Hypothalamus (tissue), 51 donors: ENCODE measurements at places on chromosomes 11 and 22.

- no peak for DNase-seq
These were observed 93.0 kb downstream of the MPPED1 start for GRCh38 chr22:43504666-43505261.

- no peak for DNase-seq
These were observed at the start of gene FOLH1 for GRCh38 chr11:49208006-49208721. Gene FOLH1, minus strand, starts transcription at chr11:49208602. Its CDS starts 193 bp downstream, at chr11:49208409.

DNA sequence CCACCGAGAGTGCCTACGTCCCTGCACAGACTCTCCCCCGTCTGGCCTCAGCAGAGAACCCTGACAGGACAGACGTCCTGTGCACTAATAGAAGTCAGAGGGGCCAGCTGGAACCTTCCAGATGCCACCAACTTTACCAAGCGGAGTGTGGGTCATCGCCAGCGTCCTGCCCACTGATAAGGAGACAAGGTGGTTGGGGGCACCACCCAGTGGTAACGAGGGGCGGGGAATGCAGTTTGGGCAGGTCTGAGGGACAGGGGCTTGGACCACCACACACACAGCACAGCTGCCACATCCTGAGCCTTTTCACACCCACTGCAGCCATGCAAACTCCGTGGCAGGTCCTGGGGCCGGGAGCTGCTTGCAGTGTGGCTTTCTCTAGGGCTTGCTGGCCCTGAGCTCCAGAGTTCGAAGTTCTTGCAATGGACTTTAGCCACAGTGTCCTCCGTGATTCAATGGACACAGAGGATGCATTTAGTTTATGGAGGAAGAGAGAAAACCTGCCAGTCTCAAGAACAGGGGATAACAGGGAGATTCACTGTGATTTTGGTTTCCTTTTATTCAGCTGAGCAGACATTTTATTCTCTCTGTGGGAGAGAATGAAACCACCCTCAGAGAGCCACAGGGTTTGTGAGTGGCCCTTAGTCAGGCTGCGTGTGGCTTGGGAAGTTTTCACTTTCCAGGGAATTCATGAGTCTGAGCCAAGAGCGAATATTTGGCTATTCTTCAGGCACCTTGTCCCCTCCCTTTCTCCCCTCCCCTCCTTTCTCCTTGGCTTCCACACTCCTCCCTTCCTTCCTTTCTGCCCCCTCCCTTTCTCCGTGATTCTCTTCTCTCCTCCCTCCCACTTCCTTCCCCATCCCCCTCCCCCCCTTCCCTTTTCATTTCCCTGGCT, 13.1 kb downstream of the MRGPRG start:
- DNase-seq: no peak

- DNase-seq: no peak
These were observed 34.5 kb upstream of the PDGFB start for GRCh38 chr22:39279170-39279850.

- no peak for DNase-seq
These were observed 596.8 kb upstream of the CNTN5 start for GRCh38 chr11:98423933-98424332.

DNA sequence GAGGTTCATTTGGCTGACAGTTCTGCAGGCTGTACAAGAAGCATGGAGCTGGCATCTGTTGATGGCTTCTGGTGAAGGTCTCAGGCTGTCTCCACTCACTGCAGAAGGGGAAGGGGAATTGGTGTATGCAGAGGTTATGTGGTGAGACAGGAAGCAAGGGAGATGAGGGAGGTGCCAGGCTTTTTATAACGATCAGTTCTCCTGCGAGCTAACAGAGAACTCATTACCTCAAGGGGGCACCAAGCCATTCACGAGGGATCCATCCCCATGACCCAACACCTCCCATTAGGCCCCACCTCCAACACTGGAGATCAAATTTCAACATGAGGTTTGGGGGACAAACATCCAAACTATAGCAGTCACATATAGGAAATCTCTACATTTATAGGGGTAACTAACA, 38.7 kb upstream of the E2F8 start:
- DNase-seq: no peak

DNA sequence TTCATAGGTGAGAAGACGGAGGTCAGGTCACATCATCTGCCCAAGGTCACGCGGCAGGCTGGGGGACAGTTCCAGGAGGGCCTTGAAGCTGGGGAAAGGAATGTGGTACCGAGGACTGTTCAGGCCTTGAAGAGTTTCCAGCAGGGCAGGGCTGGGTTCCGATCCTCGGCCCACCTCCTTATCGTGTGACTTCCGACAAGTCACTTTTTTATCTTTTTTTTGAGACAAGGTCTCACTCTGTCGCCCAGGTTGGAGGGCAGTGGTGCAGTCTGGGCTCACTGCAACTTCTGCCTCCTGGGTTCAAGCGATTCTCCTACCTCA, 623 bp downstream of the NDUFS8 start:
- DNase-seq: no peak

DNA sequence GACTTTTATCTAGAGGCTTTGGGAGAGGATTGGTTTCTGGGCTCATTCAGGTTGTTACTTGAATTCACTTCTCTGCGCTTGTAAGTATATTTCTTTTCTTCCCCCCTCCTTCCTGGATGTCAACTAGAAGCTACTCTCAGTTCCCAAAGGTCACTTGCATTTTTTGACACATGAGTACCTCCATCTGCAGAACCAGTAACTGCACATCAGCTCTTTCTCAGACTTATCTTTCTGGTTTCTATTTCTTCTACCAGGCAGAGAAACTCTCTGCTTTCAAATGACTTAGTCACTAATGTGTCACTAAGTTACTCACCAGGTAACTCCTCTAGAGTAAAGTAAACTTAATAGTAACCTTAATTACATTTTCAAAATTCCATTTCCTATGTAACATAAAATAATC, 773.0 kb upstream of the LUZP2 start:
- no peak for DNase-seq

GRCh38 chr11:125262194-125262829, 97.8 kb downstream of the PKNOX2 start:
- DNase-seq: no peak

GRCh38 chr11:124745835-124746620, 6.0 kb downstream of the VSIG2 start:
- DNase-seq: no peak

- no peak for DNase-seq
These were observed 98.5 kb upstream of the RRM1 start for GRCh38 chr11:3995949-3996554.

GRCh38 chr11:13258855-13259254, 18.7 kb upstream of the BMAL1 start:
- no peak for DNase-seq

- DNase-seq: no peak
These were observed 428 bp downstream of the SCN3B start for GRCh38 chr11:123653827-123654565.

DNA sequence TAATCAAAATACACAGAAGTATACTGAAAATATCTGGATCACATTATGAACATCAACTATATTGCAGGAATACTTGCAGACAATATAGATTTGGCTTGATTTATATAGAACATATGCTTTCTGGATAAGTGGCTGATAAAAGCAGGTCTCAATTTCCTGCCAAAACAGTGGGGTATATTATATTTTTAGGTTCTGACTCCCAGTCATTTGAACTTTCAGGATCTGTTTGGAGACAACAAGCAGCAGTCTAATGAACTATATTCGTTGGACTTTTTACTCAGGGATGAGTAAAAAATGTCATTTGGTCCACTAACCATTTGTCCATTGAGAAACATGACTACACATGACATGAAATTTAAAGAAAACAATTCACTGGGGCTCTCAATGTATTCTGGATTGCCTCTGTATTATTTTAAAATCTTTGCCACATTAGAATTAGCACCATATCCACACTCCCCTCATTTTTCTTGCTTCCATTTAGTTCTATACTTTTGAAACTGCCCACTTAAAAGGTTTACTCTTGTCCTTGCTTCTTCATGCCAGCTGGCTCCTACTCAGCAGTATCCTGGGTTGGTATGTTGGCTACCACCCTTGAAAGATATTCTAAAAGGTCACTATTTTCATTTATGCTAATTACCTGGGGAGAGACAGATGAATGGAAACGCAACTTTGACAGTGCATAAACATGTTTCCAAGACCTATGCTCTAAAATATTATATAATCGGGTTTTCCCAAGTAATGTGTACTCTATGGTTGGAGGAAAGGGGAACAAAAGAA, 153.0 kb downstream of the APOL5 start:
- no peak for DNase-seq

DNA sequence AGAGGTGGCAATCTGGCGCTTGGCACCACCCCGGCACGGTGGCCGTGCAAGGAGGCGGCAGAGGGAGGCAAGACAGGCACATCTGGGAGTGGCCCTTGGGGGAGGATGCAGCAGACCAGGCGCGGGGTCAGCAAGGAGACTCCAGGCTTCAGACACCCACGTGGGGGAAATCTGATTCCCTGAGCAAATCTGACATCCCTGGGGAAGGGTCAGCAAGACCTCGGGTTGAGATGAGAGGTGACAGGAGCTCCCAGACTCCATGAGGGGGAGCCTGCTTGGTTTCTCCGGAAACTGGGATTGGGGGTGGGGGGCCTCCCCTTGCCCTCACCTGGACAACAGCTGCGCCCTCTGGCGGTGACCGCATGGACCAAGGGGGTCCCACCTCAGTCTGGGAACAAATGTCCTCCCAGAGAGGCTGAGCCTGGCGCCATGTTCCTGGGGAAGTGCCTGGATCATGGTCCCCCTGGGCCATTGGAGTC, 4.0 kb upstream of the RCOR2 start:
- DNase-seq: no peak

- no peak for DNase-seq
These were observed 27.7 kb downstream of the DNAJC24 start for GRCh38 chr11:31397239-31397834.

DNA sequence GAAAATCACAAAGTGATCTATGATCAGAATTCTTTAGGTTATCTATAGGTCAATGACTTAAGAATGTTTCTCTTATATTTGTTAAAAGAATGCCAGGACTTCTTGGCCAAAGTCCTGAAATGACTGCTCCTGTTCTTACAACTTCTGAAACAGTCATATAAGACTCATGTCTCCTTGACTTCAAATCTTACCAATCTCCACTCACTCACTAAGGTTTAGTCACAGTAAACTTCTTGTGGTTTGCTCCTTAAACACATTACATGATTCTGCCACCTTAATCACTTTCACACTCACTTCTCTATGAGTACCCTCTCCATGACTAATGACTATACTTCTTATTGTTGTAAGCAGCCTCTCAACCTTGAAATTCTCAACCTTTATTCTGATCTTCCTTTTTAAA, 648.7 kb upstream of the CCDC179 start:
- DNase-seq: no peak

- peak; percentile 56 for DNase-seq
These were observed 12.4 kb downstream of the PICK1 start for GRCh38 chr22:38069372-38070249.

- DNase-seq: no peak
These were observed 840.2 kb upstream of the CNTN5 start for GRCh38 chr11:98180511-98180910.

DNA sequence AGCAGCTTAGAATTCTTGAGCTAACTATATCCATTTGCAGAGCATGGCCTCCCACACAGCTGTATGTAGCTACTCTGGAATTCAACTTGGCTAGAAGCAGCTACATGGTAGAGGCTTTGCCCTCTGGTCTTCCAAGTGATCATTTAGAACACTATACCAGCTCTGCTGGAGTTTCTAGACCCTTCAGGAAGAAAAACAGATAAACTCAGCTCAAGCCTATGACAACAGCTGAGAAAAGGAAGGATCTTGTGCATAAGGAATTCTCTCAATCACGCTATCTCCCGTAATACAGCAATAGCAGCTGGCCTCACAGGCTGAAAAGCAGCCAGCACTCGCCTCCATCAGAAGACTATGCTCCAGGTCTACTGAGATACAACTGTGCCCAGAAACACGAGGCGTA, 50.6 kb upstream of the APOA1 start:
- DNase-seq: no peak

GRCh38 chr11:102216433-102217075, 100.7 kb upstream of the BIRC3 start:
- no peak for DNase-seq

DNA sequence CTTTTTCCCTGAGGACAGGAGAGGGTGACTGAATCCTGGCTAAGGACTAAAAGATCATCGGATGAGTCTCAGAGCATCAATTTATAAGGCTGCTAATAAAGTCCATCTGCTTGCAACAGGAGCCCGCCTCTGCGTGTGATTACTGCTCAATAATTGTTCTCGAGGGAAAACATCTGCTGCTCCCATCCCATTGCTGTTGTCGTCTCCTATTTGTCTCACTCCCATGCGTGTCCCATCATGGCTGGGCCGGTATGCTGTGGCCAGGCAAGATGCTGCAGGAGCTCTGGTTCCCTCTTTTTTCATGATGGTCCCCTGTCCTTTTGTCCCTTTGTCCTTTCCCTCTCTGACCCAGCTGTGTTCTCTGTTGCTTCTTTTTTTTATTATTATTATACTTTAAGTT, 121.2 kb downstream of the SPATA19 start:
- no peak for DNase-seq
